DMS79 (cell line): ENCODE measurements at places on chromosomes 2 and 18.

- DNase-seq, result no peak
These were observed 14.3 kb downstream of the EDAR start for GRCh38 chr2:108974674-108975073.

DNA sequence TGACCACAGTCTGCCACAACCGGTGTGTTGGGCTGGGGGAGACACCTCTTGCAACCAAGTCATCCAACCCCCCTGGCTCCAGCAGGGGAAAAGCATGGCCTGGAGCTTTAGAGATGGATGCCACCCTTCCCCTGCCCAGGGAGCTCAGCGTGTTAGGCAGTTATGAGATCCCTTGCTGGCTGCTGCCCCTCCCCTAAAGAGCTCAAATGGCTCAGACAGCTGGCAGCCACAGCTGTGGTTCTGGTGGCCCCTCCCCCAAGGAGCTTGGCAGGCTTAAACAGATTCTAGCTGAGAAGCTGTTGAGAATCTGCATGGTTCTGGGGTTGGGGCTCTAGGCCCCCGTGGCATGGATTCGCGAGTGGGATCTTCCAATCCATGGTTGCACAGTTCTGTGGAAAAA is 64.7 kb downstream of the TEX51 start:
- DNase-seq, result no peak

GRCh38 chr2:40282428-40282827 is 169.5 kb downstream of the SLC8A1 start:
- no peak for DNase-seq

- no peak for DNase-seq
These were observed 108.3 kb downstream of the HNRNPLL start for GRCh38 chr2:38494394-38494793.

DNA sequence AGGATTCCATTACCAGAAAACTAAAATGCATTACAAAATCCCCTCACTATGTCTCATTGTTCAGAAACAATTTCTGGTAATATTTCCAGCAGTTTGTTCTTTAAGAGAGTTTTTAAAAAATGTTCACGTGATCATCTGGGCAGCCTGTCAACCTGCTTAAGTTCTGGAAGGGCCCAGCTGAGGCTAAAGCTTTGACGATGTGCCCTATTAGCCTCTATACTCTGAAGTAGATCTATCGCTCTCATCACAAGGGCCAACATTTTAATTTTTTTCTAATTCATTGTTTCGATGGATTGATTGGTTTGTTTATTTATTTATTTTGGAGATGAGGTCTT is 205.8 kb downstream of the PRKCE start:
- DNase-seq, result no peak

DNA sequence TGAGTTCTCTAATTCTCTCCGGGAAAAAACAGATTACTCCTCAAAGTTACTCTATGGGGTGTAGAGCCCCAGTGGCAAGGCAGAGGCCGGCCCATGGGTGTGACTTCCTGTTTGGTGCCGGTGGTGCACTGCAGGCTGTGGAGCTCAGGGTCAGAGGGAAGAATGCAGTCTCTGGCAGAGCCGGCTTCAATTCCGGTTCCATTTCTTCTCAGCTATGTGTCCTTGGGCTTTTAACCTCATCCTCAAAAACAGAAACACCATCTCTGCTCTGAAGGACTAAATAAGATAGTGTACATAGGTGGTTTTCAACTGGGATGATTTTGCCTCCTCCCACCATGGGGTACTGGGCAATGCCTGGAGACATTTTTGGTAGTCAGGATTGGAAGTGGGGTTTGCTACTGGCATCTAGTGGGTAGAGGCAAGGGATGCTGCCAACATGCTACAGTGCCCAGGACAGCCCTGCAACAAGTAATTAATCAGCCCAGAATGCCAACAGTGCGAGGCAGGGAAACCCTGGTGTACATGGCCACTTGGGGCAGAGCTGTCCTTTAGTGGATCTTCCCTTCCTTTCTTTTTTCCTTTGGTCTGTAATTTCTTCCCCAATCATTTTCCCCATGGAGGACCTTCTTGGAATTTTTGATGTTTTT is 81.2 kb downstream of the INSIG2 start:
- no peak for DNase-seq
